GM13977 (cell line): ENCODE measurements at places on chromosomes 1 and 21.

- DNase-seq: no peak
Measured at GRCh38 chr1:164790081-164790480, 231.1 kb downstream of the PBX1 start.

DNA sequence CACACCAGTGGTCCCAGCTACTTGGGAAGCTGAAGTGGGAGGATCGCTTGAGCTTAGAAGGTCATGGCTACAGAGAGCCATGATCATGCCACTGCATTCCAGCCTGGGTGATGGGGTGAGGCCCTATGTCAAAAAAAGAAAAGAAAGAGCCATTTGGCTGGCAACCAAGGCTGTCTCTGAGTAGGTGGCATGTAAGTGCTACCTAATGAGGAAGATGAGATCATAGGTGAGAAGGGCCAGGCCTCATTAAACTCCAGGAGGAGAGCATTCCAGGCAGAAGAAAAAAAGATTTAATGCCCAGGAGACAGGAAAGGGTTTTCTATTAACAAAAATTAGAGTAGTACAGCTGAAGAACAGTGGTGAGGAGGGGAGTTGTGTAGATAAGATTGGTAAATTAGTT, 103.4 kb upstream of the ZNF678 start:
- DNase-seq: no peak

GRCh38 chr1:197915862-197916499, 1.2 kb upstream of the LHX9 start:
- DNase-seq: peak; percentile 36

DNA sequence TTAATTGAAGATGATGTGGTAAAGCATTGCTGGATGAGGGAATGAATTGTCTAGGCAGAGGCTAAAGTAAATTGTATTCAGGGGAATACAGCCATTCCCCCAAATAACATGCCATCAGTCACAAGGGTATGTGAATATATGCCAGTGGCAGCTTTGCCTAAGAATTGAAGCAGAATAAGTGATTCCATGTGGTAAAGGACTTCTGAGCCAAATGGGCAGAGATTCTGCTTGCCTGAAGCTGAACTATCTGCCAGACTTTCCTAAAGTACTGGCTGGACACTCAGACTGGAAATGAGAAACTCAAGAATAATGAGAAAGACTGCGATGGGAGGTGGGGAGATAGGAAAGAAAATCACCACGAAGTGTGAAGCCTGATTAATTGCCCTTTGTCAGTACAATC, 2.4 kb downstream of the LIX1L start:
- no peak for DNase-seq

- DNase-seq: no peak
Measured at GRCh38 chr1:169753549-169753948, 19.7 kb upstream of the SELE start.

DNA sequence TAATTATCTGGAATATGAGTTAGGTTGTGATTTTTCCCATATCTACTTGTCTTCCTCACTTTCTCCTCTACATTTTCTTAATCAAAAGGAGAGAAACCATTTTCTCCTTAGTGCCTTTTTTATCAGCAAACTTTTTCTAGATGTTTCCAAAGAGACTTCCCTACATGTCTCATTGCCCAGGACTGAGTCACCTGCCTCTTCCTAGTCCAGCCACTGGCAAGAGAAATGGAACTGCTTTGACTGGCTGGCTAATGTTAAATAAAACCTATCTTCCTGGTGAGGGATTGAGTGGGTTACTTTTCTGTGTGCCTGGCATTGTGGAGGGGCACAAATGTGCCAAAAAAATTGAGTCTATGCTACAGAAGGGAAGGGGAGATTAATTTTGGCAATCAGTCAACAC, 52.1 kb upstream of the CD5L start:
- DNase-seq: no peak

GRCh38 chr1:152983234-152983633, 647 bp upstream of the SPRR1A start:
- no peak for DNase-seq

GRCh38 chr1:59927213-59927612, 640 bp upstream of the CYP2J2 start:
- no peak for DNase-seq

DNA sequence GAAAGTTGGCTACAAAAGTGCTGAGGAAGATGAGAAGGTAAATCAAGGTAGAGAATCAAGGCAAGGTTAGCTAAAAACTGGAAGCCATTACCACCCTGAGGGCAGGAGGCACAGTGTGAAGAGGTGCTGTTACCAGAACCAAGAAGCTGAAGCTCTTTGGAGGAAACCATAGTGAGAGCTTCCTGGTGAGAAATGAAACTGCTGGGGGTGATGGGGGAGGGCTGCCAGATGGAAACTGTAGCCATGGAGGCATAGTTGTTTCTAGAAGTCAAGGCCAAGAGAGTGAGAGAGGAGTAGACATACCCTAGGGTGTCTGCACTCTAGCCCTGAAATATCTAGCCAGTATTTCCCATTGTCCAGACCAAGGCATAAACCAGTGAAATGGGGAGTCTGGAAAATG, 28.7 kb downstream of the IFI44 start:
- DNase-seq: peak; percentile 5

DNA sequence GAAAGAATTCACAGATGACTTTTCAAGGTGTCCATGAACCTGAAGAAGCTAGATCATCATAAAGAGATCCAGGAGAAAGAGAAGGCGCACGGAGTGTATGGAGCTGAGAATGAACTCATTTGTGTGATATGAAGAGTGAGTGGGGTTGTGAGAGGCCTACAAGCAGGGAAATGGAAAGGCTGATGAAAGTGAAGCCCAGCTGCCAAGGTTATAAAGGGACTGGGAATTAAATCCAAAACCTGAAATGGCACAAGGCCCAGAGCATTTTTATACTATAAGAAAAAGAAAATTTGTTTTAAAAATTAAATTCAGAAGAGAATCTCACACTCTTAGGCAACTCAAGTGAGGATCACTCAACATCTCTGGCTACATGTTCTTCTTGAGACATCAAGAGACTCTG, 43.4 kb downstream of the HSD3B1 start:
- DNase-seq: no peak

GRCh38 chr1:18599086-18599485, 31.6 kb upstream of the PAX7 start:
- DNase-seq: no peak

GRCh38 chr1:243253926-243254232, 1.2 kb downstream of the CEP170 start:
- DNase-seq: no peak

GRCh38 chr1:110004583-110004982, 20.0 kb downstream of the AHCYL1 start:
- DNase-seq: no peak

GRCh38 chr1:8512504-8512903, 194.6 kb downstream of the SLC45A1 start:
- DNase-seq: no peak

GRCh38 chr21:45534636-45535331, 7.5 kb downstream of the SLC19A1 start:
- DNase-seq: no peak

GRCh38 chr1:85822696-85823095, 114.5 kb upstream of the ZNHIT6 start:
- DNase-seq: no peak

- no peak for DNase-seq
Measured at GRCh38 chr1:44346878-44347277, 8.2 kb downstream of the ERI3 start.

DNA sequence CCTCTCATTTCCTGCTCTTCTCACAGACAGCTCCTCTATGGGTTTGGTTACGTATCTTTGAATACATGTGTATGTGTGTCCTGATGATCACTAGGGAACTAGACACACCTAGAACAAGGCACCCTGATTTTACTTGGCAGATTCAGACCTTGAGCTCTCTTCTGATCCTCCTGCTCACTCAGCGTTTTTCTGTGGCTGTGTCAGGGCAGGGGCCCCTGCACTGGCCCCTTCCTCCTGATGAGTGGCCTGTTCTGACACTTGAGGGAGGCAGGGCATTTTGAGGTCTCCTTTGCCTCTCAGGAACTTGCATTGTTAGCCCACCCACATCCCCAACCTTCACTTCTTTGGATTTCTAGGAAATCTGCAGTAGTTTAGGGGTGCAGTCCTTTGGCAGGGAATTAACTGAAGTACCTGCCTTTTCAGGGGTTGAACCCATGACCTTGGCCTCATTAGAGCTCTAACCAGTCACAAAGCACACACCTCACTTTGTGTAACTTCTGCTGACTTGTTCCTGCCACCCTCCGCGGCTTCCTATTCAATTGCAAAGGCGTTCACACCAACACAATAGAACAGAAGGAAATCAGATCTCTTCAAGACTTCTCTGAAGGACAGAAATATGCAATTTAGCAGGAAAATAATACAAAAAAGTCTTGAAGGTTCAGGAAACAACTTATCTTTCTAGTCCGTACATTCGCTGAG, 8.8 kb downstream of the SMYD2 start:
- DNase-seq: no peak

GRCh38 chr1:101039245-101039644, 13.7 kb upstream of the DPH5 start:
- DNase-seq: no peak

DNA sequence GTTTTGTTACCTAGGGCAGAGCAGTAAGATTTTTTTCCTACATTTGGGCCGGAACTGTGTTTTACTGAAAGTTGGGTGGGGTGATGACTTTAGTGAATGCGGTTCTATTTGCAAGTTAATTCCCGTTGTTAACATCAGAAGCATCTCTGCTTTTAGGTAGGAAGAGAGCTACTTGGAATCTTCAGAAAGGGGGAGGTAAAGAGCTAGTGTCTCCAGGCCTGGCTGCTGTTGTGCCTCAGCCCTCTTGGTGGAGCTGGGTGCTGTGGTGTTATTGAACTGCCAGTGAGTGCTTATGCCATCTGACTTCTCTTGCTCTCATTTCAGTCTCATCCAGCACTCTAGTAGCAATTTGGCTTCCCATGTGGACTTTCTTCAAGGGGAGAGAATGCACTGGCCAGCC, 3.4 kb downstream of the KDM4A start:
- DNase-seq: no peak

DNA sequence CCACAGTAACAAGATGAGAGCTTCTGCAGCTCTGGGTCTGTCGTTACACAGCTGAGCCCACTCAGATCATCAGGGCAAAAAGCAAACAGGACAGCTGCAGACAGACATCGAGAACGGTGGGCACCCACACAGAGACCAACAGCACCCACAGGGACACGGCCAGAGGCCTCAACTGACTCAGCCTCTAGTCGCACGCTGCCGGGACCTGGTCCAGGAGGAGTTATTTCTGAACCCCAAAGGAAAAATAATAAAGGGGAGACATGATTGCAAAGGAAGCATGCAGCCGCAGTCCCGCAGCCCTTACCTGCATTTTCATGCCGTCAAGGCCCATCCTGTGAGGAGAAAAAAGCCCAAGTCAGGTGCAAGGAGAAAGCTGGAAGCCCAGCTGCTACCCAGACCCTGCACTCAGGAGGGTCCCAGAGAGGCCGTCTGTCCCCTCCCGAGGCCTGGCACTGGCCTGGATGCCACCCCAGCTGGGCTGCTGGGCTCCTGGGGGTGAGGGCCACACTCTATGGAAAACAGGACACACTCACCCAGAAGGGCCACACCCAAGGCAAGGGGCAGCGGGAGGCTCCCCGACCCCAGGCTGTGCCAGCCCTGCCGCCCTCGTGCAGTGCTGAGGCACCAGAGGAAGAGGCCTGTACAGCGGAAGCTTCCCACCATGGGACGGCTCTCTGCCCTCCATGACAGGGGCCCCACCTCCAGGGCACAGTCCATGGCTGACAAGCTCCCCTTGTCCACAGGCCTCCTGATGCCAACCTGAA, 15.7 kb downstream of the LSS start:
- DNase-seq: no peak

DNA sequence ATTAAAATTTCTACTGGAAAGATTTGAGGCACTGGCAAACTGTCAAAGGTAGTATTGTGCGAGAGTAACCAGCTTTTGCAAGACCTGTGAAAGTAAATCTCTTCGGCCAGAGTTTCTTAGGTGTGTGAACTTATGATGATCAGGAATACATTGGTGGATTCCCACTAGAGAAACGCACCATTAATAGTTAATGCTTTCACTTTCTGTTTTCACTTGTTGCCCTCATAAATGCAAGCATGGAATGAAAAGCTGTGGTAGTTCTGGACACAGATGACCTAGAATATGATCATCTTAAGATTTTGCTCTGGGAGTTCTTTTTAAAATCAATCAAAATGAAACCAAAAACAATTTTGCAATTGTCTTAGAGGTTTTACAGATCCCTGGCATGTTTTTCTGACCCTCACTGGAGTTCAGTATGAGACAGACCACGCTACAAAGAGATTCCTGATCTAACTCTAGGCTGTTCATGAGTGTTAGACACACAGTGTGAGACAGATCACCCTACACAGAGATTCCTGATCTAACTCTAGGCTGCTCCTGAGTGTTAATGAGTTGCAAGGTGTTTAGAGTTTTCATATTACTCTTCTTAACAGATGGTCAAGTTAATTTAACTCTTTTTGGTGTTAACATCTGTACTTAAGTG, 98.8 kb downstream of the SDCCAG8 start:
- peak; percentile 18 for DNase-seq

DNA sequence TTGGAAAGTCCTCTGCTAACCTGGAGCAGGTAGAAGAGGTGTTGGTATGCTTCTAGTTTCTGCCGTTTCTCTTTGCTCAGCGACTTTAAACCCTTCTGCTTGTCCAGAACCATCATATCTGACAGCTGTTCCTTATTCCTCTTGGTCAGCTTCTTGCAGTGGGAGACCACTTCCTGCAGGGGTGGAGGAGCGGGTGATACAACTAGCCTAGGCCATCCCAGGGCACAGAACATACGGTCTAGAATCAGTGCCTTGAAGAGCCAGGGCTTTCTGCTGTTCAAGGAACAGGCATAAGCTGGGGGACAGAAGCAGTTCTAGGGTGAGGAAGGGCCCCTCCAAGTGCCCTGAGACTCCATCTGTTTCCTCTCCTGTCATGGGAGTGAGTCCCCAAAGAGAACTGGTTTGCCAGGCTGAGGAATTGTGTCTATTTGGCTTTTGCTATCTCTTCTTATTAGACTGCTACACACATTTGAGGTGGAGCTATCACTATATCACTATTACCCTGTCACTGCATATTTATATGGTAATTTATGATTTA, 32.5 kb downstream of the IQGAP3 start:
- no peak for DNase-seq

DNA sequence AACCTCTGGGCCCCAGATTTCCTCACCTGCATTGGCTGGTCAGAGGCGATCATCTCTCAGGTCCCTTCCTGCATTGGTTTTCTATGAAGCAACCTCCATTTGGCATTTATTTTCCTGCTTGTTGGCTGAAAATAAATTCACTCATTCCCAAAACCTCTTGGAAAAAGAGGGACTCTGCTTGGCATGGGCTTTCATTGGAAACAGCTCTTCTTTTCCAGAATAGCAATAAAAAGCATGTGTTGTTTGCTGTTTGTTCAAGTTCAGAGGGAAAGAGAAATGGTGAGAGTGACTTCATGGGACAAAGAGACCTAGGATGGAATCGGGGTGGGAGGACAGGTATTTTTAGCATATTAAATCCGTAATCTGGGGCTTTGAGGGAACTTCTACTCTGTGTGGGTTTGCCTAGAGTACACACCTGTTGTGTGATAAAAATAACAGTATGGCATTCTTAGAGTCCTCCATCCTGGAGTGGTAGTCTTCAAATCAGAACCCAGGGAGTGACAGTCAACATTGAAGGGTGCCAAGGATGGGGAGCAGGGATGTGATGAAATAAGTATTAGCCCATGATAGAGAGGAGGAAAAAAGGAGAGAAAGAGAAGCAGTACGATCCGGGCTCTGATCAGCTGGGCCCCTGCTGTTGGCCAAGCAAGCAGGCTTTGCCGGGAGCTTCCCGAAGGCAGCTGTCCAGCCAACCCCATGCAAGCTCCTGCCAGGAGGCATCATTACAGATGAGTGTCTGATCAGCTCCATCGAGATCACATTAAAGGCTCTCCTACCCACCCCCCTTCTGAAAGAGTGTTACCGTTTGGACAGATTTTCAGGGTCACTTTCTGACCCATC, 131.9 kb upstream of the NFIA start:
- no peak for DNase-seq
